ENCODE measurements at places on chromosomes 12 and 14.

- DNase-seq, result peak; percentile 9
Measured at GRCh38 chr12:3493043-3493858, 2.2 kb downstream of the PRMT8 start.

DNA sequence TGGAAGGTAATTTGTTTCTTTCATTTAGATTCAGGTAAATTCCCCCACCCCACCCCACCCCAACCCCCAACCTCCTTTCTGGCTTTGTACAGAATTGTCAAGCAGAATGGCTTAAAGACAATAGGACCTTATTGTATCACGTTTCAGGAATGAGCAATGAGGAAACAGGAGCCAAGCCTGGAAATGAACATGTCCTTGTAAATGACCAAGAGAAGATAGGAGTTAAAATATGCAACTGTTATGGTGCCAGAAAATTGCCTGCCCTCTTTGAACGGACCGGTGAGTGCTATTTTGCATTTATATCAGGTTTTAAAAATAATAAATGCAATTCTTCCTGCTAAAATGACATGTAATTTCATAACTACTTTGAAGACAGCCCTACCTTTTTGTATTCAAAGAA lies 141.6 kb upstream of the PELI2 start:
- peak; percentile 63 for DNase-seq

- DNase-seq, result peak; percentile 73
Measured at GRCh38 chr14:99884834-99885648, 91.8 kb downstream of the EML1 start.

DNA sequence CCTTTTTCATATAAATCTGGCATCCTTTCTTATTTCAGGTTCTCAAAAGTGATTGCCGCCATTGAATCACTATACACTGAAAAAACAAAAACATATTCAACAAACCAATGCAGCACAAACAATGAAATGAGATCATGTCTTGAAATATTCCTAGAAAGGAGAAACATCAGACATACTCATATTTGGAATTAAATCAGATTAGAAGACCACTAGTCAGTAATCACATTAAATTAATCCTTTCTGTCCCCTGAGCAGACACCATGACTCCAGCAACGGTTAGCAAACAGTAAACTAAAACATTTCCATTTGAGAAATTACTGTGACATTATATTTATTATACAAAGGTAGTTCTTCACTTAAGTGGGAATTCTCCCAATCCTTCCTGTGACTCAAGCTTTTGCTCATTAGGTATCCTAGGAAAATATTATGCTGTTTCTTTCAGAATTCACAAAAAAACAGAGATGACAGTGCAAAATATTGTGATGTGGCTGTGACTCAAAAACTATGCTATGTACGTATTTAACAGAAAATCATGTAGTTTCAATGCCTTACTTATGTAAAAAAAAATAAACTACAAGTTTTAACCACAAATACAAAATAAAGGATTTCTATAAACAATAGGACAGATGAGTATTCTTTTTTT lies 29.7 kb downstream of the CPNE8 start:
- no peak for DNase-seq

GRCh38 chr14:32933629-32934072 lies 5.0 kb upstream of the NPAS3 start:
- DNase-seq, result peak; percentile 83

GRCh38 chr12:93205361-93205760 lies 172.4 kb upstream of the NUDT4 start:
- no peak for DNase-seq

GRCh38 chr14:80987235-80988032 lies 32.0 kb downstream of the TSHR start:
- DNase-seq, result peak; percentile 59

GRCh38 chr12:53626702-53627169 lies 554 bp upstream of the ATF7 start:
- DNase-seq, result no peak

- no peak for DNase-seq
Measured at GRCh38 chr12:5232826-5233500, 189.3 kb downstream of the KCNA5 start.

- no peak for DNase-seq
Measured at GRCh38 chr12:102063069-102063468, 1.3 kb upstream of the WASHC3 start.

DNA sequence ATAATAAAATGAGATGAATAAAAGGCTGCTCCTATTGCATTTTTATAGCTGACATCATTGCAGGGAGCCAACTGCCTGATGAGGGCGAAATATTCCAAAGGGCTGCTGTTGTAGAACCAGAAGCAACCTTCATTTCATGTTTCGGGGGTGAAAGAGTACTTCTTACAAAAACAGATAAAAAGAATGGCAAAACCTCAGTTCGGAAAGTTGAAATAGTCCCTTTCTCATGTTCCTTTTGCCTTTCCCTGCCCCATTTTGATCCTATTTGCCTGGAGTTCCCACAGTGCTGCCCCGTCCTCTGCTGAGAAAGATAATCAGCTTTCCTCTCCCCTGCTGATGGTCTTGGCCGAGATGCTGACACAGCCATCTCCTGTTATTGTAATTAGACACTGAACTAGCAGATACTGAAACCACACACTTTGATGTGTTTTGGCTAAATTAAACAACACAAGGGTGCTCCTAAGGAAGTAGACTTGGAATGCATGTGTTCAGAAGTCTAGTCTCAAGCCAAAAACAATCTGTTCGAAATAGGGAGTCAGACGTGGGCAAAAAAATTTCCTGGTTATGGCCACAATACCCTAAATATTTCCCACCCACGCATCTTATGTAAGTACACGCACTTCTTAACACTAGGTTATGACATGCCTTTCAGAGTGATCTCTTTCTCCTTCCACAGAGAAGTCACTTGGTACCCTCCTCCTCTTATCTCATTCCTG lies 117.2 kb downstream of the PPM1H start:
- DNase-seq, result no peak

GRCh38 chr14:102055181-102055901 lies 31.5 kb downstream of the HSP90AA1 start:
- DNase-seq, result no peak

GRCh38 chr14:77707724-77708408 lies at the start of the genes ALKBH1 and SLIRP:
Gene ALKBH1 (minus strand): TSS chr14:77708023. CDS start chr14:77708004, 19 bp downstream.
Gene SLIRP (plus strand): TSS chr14:77708103. CDS start chr14:77708112, 9 bp downstream.
- peak; percentile 96 for DNase-seq

DNA sequence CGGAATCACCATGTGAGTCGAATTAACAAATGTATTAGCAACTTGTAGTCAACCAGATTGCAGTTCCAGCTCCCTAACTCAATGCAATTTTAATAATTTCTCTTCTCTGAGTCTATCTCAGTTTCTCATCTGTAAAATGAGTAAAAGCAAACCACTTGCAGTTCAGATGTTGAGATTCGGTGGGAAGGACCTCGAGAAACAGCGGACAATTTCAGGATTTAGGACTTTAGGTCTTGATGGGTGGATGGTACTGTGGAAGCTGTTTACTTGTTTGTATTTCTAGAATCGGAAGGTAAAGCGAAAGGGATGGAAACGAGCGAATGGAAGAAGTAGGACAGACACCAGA lies 510 bp upstream of the TTC8 start:
- no peak for DNase-seq

DNA sequence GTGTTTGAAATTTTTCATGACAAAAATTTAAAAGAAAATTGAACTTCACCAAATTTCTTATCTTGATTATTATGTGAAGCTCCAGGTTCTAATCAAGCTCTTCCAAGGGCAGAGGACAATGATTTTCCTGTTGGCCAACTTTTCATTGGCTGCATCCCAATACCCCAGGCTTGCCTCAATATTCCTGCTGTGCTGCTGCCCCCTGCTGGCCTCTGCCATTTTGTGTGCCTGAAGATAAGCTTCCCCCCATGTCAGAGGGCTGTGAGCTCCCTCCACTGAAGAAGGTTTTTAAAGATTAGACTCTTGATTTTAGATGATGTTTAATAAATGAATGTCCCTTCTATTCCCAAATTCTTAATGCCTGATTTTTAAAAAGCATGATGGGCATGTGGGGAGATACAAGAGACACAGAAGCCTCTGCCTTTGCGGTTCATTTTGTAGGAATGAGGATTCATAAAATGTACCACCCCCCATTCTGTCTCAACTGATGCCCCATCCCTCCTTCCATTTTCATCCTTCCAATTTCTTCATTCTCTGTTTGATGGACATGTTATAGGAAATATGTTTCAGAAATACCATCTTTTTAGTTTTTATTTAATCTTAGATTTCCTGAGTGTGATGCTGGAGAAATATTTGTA lies 76.7 kb upstream of the RGS6 start:
- DNase-seq, result peak; percentile 40

GRCh38 chr14:60652674-60653651 lies 3.7 kb upstream of the SIX1 start:
- no peak for DNase-seq

DNA sequence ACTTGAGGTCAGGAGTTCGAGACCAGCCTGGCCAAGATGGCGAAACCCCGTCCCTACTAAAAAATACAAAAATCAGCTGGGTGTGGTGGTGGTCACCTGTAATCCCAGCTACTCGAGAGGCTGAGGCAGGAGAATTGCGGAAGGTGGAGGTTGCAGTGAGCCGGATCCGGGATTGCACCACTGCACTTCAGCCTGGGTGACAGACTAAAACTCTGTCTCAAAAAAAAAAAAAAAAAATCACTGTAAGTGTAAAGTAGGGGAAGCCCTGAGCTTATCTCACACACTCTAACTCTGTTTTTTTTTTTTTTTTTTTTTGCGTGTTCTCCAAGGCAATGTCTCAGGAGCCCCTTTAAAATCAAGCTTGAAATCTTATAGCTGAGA lies 421 bp upstream of the RBMS2 start:
- peak; percentile 39 for DNase-seq

Measured in muscle of back (tissue), 13 donors.